ENCODE measurements at places on chromosomes 4 and X.

DNA sequence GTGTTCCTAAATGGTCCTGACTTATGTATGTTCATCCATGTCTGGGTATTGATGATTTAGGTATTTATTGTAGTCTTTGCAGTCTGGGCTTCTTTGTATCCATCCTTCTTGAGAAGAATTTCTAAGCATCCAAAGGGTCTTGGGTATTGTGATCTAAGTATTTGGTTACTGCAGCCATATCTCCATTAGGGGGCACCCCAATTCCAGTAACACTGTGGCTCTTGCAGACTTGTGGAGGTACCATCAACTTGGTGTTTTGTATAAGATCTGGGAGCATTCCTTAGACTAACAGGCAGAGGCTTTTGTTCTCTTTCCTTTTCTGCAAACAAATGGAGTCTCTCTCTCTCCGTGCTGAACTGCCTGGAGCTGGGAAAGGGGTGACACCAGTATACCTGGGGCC is 113.7 kb upstream of the NEXMIF start:
- no peak for DNase-seq

- DNase-seq = no peak
Measured at GRCh38 chr4:88937081-88937480, 119.9 kb downstream of the FAM13A start.

DNA sequence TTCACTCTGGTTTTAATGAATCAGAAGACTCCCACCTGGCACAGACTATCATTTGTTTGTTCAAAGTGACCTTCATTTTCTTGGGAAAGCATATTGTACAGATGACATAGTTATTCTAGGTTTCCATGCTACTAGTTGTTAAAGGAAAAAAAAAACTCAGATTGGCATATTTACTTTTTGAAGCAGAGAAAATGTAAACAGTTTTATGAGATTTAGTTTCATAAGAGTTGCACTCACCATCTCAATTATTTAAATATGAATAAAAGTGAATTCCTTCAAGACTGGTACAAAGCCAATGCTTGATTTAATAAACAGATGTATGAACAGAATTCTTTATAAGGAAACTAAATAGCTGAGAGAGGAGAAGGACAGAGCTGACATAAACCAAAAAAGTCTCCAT is 280.3 kb upstream of the UGT8 start:
- no peak for DNase-seq

DNA sequence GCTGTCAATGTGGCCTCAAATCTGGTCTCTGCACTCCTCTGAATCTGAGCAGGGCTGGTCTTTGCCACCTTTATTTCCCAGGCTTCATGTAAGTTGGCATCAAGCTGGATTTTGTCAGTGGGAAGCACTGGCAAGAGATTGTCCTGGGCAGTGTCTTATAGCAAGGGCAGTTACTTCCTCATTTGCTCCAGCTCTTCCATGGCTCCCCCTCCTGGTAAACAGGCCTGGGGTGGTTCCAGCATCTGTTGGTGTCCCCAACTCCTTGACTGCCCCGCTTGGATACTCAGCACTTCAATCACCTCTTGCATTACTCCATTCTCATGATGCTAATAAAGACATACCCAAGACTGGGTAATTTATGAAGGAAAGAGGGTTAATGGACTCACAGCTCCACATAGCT is 15.0 kb upstream of the REST start:
- DNase-seq = no peak

GRCh38 chr4:61741327-61742096 is 541.4 kb downstream of the ADGRL3 start:
- DNase-seq = no peak

- DNase-seq = no peak
Measured at GRCh38 chr4:65719635-65720034, 49.3 kb upstream of the EPHA5 start.

DNA sequence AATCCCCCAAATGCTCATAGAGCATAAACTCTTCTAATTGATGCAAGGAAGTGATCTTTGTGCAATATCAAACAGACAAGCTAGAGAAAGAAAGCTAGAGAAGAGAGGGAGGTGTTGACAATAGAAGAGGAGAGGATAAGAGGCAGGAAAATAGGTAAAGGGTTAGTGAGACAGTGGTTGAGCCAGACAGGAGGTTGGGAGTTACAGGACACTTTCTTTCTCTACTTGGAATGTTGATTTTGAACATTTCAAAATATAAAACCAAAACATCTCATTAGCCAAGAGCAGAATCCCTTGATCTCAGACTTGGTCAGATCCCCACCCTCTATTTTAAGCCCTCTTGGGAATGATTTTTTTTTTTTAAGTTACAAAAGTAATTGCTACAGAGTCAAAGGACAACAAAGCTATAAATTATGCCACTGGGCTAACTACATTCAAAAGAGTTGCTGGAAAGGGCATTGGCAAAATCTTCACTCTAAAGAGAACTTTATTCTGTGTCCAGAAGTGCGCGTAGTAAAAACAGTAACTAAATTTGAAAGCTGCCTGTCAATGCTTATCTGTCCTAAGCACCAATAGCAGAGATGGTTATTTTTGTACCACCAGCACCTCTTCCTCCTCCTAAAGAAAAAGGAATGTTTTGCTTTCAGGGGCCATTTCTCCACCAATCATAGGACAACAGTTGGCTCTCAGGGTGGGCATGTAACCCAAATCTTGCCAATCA is 133.8 kb downstream of the PDGFC start:
- no peak for DNase-seq

DNA sequence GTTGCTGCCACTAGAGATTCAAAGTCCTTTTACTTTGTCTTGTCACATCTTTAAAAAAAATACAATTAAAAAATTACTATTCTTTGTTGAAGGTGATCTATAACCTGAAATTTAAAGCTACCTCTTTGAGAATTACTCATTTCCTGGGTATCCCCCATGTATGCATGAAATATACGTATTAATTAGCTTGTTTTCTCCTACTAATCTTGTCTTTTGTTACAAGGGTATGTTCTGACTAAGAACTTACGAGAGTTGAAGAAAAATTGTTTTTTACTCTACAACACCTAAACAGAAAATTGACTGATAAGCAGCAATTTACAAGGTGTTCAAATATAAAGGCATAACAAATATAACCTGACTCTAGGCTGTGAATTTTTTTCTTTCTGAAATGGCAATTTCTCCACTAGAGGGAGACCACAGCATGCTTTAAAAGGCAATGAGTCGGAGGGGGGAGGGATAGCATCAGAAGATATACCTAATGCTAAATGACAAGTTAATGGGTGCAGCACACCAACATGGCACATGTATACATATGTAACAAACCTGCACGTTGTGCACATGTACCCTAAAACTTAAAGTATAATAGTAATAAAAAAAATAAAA is 249.6 kb downstream of the OPHN1 start:
- DNase-seq = no peak

GRCh38 chr4:163107754-163108153 is 58.9 kb downstream of the NAF1 start:
- DNase-seq = no peak

- DNase-seq = no peak
Measured at GRCh38 chr4:10384974-10385373, 72.3 kb downstream of the ZNF518B start.

- no peak for DNase-seq
Measured at GRCh38 chr4:37138019-37138653, 106.4 kb upstream of the NWD2 start.

GRCh38 chrX:86137071-86137470 is 11.2 kb upstream of the DACH2 start:
- DNase-seq = no peak

GRCh38 chrX:39653691-39654090 is 444.1 kb downstream of the BCOR start:
- DNase-seq = peak; percentile 1

DNA sequence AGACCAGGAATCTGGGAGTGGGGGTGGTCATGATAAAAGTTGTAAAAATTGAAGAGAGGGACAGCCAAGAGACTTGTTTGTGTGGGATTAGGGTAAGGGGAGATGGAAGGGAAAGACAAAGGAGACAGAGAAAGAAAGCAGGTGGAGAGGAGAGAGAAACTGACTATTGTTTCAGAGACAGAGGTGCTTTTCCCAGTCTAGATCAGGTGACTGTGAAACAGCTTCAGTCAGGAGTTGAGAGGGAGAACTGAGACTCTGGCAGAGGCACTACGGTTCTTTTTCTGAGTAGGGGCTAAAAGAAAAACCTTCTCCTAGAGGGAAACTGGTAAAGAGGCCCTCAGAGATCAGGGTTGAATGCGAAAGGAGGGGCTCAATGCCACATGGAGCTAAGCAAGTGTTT is 106.4 kb downstream of the KDR start:
- DNase-seq = no peak

- DNase-seq = no peak
Measured at GRCh38 chrX:3227526-3227925, 118.9 kb downstream of the MXRA5 start.

DNA sequence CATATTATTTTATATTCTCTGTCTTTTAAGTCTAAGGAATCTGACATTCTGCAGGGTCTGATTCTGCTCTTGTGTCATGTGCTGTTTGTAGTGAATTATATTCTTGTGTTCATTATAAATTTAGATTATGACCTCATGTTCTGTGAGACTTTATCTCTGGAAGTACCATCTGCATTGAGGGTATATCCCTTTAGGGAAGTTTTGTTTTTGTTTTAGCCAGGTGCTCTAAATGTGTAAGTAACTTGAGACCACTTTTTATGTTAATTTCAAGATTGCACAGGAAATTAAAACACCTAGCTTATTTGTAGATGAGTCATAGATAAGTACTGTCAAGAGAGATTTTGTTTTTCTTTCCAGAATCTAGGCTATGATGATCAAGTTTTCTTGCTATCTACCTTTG is 35.0 kb upstream of the DKK2 start:
- DNase-seq = no peak

DNA sequence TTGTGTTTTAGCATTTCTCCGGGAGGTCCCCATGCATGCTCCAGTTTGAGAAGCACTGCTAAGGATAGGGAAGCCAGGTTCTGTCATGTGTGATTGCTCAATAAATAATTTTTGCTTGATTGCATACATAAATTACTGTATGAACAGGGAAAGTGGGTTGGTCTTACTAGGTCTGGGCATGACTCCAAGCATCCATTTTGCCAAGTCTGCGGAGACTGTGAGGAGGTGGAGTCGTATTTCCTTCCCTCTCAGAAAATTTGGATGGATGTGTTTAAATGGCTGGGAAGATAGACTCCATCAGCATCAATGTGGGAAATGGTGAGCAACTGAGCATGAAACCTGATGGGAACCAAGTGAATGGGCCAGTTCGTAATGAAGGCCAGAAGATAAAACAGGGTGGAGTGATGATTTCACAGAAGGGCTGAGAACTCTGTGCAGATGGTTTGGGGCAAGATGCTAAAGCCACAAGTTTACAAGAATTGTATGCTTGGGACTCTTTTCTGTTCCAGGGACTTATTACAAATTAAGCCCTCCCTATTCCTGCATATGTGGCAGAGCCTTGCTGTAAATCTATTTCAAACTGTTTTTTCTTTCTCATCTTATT is 84.1 kb downstream of the NHS start:
- no peak for DNase-seq

DNA sequence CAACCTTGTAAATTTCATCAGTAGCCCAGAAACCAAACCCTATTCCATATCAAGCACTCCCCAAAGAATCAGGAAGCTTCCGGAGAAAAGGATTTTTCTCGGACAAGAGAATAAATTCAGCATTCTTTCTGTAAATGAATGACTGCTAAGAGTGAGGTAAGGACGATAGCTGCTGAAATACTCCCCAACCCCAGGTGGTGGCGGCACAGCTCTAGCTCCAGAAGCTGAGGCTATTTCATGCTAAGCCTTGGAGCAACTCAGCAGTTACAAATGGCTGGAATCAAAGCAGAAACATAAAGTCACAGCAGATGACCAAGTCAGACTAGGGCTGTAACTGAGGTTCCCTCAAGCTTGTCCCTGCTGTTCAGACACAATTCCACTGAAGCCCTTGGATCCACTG is 13.9 kb upstream of the PCDH19 start:
- DNase-seq = no peak

DNA sequence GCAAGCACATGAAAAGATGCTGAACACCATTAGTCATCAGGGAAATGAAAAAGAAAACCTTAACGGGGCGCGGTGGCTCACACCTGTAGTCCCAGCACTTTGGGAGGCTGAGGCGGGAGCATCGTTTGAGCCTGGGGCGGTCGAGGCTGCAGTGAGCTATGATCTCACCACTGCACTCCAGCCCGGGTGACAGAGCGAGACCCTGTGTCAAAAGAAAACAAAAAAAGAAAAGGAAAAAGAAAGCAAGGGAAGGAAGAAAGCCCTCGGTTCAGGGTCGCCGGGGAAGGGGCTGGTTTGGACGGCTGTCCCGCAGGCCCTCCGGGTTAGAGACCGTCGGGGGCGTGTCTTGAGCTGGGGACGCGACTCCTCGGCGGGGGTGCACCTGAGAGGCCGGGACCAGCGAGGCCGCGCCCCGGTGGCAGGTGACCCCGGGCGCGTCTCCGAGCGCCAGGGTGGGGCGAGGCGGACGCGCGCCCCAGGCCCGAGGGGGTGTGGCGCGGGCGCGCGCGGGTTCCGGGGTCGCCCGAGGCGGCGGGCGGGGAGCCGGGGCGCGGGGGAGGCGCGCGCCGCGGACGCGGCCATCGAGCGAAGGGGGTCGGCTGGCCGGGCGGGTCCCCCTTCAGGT is 478 bp upstream of the PLXNA3 start:
- DNase-seq = peak; percentile 1

- no peak for DNase-seq
Measured at GRCh38 chr4:176261481-176261880, 7.5 kb downstream of the ASB5 start.

- no peak for DNase-seq
Measured at GRCh38 chrX:134725103-134725690, 66.9 kb upstream of the PLAC1 start.

DNA sequence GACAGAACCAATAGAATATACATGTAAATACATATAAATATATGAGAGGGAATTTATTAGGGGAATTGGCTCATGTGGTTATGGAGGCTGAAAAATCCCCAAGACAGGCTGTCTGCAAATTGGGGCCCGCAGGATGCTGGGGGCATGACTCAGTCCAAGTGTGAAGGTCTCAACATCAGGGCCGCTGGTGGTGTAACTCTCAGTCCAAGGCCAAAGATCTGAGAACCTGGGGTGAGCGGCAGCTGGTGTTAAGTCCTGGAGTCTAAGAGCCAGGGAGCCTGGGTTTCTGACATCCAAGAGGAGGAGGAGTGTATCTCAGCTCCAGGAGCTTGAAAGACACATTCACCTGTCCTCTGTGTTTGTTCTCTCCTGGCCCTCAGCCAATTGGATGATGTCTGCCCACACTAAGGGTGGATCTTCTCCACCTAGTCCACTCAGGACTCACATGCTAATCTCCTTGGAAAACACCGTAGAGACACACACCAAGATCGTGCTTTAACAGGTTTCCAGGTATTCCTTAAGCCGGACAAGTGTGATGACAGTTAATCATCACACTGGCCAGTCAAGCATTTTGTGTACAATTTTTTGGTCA is 28.9 kb downstream of the TIGD2 start:
- no peak for DNase-seq

All from NCI-H1048 (cell line).